ENCODE measurements at places on chromosomes 1 and 21.

GRCh38 chr21:38126666-38127303 lies 130.0 kb upstream of the KCNJ15 start:
- DNase-seq, result peak; percentile 36

DNA sequence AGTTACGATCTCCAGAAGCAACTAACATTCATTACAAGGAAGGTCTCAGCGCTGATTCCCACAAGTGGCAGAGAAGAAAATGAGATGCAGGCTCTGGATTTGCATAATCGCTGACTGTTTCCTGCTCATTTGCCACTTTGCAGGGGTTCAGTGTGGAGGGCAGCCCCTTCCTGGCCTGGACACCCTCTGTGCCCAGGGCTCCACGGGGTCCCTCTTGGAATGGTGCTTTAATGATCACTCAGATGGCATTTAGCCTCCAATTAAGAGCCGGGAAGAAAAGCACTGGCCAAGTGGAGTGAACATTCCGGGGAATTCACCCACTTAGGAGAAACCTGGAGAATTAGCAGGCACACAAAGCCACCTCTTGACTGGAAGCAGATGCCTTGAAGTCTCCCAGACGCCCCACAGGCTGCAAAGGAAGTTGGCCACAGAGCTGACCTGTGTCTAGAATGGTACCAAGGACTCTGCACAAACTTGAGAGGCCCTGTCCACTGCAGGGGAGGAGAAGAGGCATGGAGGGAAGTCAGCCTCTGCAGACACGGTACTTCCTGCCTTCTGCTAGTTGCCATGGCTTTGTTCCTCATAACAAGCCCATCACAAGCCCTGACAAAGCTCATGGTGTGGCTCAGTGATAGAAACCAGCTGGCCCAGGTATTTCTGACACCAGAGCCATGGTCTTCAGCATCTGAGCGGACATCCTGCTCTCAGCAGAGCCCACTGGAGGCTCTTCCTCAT lies 157.2 kb downstream of the KAZN start:
- DNase-seq, result no peak

GRCh38 chr1:54810153-54810942 lies 9.2 kb upstream of the TTC22 start:
- DNase-seq, result peak; percentile 67

DNA sequence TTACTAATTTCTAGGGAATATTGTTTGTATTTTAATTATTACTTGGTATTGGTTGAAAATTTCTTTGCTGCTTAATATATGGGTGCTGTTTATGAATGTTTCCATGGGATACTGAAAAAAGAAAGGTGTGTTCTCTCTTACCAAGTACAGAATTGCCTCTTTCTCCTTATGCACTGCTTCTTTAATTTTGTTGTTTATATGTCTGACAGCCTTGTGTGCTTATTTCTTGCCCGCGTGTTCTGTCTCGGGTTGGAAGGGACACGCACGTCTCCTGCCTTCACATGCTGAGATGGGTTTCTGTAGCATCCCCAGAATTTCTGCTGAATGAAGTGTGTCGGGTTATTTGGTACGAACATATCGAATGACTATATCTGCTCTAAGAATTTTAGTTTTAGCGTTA lies 51.1 kb downstream of the AGPAT3 start:
- DNase-seq, result no peak

GRCh38 chr1:93215322-93215721 lies 34.8 kb downstream of the CCDC18 start:
- DNase-seq, result no peak

Data from activated CD8-positive, alpha-beta memory T cell treated with anti-CD3 and anti-CD28 coated beads, Interleukin-2, amount 50 U/mL, for 4 hours (primary cell).